ENCODE measurements at places on chromosomes 13 and 19.

GRCh38 chr13:106867249-106867648 lies 299.3 kb upstream of the ARGLU1 start:
- no peak for DNase-seq

DNA sequence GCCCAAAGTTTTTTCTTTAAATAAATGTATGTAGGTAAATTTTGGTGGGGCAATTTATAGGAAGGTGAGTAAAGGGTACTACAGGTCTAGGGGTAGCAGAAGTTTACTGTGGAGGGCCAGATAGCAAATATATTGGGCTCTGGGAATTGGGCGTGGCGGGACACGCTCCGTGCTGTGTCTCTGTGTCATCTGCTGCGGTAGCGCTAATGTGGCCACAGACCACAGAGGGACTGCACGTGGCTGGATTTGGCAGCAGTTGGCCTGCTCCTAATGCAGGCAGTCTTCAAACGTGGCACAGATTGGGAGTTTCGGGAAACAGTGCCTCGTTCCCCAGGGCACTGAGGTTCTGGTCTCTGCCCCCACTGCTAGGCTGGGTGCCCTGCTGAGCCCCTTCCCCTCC lies 16.6 kb upstream of the MYDGF start:
- DNase-seq = no peak

DNA sequence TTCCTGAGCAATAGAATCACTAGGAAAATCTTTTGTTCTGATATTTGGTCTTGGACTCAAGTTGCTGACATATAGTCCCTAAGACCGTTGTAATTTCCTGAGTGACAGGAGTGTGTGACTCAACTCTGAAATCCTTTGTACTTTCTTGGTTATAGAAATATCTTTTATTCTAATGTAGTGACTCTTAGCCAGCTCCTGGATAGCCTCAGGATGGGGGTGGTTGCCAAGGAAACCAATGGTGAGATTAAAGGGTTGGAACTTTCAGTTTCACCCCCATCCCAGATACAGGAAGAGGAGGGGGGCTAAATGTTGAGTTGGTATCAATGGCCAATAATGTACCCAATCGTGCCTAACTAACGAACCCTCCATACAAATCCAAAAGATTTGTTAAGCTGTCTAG lies 41.8 kb downstream of the MBD3L2B start:
- no peak for DNase-seq

- no peak for DNase-seq
Measured at GRCh38 chr13:75399168-75399878, 82.6 kb downstream of the TBC1D4 start.

DNA sequence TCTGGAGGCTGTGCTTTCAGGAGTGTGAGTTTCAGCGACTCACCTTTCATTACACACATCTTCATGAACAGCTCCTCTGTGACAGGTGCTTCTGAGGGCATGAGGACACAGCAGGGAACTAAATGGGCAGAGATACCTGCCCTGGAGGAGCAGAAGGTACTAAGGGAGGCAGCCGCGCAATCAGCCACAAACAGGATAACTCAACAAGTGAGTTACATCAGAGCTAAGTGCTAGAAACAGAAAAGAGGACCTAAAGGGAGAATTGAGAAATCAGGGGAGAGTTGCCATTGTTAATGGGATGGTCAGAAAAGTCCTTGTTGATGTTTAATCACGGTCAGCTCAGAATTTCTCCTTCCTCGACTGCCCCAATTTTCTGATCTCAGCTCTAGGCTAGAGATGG lies 42.5 kb downstream of the SYDE1 start:
- no peak for DNase-seq

DNA sequence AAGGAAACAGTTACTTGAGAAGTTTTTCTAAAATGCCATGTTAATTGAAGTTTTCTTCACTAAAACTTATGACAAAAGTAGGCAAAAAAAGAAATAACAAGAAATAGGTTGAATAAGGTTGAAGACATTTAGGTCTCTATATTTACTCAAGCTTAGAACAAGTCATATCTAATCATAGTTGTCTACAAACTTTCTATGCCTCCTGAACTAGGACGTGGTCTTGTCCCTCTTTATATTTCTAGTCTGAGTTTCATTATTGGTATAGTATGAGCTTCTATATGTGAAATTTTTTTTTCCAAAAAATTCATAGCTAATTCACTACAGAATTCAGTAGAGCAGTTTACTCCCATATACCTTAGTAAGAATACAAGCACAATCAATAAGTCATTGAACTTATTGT lies 836.4 kb downstream of the SLITRK6 start:
- no peak for DNase-seq

GRCh38 chr19:4326837-4327251 lies 11.8 kb downstream of the STAP2 start:
- no peak for DNase-seq

- no peak for DNase-seq
Measured at GRCh38 chr13:101579281-101579802, 126.9 kb downstream of the ITGBL1 start.

GRCh38 chr13:40236566-40237168 lies 429.8 kb downstream of the FOXO1 start:
- no peak for DNase-seq

DNA sequence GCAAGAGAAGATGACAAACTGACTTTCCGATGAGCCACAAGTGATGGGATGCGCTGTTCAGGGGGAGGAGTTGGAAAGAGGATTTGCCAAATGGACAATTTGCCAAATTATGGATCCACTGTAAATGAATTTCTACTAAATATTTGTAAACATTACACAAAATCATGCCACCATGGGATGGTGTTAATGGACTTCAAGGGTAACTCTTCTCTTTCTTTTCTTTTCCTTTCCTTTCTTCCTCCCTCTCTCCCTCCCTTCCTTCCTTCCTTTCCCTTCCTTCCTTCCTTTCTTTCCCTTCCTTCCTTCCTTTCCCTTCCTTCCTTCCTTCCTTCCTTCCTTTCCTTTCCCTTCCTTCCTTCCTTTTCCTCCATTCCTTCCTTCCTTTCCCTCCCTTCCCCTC lies 76.0 kb upstream of the PEG3 start:
- DNase-seq = no peak

DNA sequence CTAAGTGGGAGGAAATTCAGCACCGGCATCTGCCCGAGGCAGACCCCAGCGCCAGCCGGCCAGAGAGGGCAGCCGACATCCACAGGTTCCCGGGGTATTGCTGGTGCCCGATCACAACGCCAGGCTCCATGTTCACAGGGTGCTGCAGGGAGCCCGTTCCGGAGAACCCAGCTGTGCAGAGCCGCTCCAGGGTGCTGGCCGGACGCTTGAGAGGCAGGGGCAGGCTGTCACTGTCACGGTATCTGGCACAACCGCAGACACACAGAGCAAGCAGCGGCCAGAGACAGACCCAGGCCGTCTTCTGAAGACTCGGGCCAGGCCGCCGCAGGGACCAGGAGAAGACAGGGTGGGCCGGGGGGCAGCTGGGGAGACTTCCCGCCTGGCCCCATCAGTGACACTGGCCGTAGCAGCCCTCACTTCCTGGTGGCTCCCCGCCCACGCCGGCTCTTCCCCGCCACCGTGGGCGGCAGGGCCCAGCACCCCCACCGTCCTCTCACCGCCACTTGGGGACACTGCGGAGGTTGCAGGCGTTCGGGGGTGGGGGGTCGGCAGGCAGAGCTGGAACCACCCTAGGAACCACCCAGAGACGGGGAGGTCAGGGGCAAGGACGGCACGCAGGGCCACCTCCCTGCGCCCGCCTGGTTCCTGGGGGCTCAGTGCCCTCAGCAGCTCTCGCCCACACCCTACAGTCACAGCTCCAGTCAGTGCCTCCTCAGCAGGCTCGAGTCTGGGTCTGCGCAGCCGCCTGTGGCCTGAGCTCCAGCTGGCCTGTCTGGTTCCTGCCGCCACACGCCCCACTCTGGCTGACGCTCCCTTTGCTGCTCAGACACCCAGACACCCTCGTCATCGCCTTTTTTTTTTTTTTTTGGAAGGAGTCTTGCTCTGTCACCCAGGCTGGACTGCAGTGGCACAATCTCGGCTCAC lies 3.8 kb downstream of the RNF126 start:
- no peak for DNase-seq

GRCh38 chr19:6683971-6684370 lies 14.0 kb upstream of the TNFSF14 start:
- no peak for DNase-seq

DNA sequence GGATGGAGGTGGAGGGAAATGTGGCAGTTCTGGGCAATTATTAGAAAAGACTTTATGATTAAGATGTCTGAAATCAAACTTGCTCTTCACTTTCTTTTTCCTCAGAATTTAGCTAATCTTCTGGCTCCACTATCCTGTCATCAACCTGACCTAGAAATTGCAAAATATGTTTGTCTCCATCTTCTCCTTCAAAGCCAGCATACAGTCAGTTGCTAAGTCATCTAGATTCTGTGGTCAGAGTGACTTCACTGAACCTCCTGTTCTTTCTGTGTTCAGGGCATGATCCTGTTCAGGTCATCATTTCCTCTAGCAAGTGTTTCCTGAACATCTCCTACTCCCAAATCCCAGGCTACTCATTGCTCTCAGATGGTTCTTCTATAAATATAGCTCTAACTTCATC lies 10.8 kb upstream of the CCNA1 start:
- no peak for DNase-seq

GRCh38 chr13:111629457-111629856 lies 309.0 kb downstream of the TEX29 start:
- no peak for DNase-seq

GRCh38 chr19:872266-872951 lies 12.9 kb downstream of the CFD start:
- no peak for DNase-seq

DNA sequence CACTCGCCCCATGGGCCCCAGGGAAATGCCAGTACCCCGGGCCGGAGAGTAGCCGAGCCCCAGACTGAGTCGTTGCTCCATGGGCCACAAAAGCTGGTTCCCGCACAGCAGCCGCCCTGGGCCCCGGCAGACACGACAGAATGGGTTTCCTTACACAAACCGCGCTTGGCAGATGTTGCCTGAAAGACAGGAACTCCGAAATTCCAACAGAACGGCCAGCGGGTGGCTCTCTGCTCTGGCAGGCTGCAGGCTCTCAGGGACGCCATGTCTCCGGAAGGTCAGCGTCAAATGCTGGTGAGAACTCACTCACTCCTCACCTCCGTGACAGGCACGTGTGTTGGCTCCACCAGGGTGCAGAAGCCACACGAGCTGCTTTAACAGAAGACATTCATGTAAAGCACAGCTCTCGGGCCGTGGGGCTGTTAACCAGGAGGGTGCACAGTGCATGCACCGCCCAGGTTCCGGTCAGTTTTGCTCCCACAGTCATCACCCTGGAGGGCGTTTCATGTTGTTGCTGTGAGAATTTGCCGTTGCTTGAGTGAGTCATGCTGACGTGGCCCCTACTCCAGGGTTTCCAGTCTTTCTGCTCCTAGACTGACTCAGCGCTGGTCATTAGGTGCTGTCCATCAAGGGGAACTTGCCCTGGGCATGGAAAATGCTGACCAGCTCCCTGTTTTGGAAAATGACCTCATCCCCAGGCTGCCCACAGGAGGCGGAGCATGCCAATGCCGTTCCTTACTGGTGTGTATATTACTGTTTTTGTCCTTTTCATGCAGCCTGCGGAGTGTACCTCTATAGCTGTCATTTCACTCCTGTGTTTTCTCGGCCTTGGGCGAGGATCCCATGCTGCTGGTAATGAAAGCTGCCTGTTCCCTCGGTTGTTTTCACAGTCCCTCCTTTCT lies 44.8 kb downstream of the ANKRD10 start:
- DNase-seq = no peak

Data from stimulated activated CD8-positive, alpha-beta memory T cell treated with anti-CD3 and anti-CD28 coated beads, Interleukin-4, amount 100 ng/mL, for 1 hour (primary cell).